ENCODE measurements at places on chromosomes 3 and 15.

- DNase-seq, result no peak
These were observed 694 bp upstream of the EEFSEC start for GRCh38 chr3:128152419-128153155.

- no peak for DNase-seq
These were observed 110.5 kb downstream of the SNRPN start for GRCh38 chr15:25065286-25065685.

GRCh38 chr3:37579181-37579580 lies 282.5 kb upstream of the CTDSPL start:
- DNase-seq, result no peak

GRCh38 chr3:149583921-149584635 lies 73.7 kb downstream of the WWTR1 start:
- no peak for DNase-seq

- peak; percentile 66 for DNase-seq
These were observed 5.0 kb upstream of the AP3S2 start for GRCh38 chr15:89898614-89899294.

- DNase-seq, result no peak
These were observed 656.6 kb upstream of the ADAMTS9 start for GRCh38 chr3:65344444-65344843.

DNA sequence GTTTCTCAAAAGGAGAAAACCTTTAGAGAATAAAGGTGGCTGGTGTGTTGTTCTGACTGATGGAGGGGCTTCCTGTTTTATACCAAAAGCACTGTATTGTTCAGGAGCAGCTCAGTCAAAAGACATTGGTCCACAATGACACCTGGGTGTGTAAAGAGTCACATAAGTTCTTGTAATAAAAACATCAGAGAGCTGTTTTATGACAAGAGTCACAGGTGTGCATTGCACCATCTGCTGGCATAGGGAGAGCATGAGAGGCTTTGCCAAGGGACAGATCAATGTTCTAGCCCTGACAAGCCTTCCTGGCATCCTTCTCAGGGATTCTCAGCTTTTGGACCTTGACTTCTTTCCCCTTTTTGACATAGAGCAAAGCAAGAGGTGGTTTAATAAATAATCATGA lies 20.4 kb downstream of the ARPP21 start:
- DNase-seq, result no peak

DNA sequence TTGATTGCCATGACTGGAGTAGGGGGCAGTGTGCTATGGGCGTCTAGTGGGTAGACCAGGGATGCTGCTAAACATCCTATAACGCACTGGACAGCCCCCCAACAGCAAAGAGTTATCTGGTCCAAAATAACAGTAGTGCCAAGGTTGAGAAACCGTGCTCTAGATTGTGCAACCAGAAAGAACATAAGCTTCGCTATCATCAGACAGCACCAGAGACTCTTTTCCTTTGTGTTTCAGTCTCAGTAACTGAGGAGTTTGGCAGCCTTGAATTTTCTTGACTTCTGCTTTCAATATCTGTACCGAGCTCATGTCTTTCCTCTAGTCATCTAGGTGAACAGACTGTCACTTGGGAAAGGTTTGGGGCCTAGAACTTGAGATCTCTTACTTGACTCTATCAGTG lies 8.8 kb downstream of the ARID3B start:
- DNase-seq, result no peak

DNA sequence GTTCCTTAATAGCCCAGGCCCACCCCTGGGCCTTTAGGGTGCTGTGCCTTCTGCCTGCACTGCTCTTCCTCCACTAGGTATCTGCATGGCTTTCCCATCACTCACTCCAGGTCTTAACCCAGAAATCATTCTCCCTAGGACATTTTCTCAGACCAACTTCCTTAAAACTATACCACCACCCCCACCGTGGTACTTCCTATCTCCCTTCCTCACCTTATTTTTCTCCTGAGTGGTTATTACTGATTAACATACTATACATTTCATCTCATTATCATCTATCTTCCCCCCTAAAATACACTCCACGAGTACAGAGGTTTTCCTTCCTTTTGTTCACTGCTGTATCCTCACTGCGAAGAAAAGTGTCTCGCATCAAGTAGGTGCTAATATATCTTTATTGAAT lies 115.2 kb downstream of the ANO10 start:
- DNase-seq, result no peak

DNA sequence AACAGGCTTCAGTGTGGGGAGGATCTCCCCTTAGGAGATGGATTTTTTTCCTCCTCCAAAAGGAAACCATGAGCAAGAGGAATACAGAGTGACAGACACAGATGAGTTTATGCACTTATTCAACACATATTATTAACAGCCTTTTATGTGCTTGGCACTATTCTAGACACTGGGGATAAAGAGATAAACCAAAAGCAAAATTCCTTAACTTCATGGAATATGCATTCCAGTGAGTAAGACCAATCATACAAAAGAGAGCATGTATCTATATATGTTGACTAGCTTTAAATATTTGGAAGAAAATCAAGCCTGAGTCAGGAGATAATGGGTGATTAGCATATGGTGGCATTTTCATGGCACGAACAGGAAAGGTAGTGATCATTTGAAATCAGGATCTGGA lies 284.4 kb upstream of the RASGRP1 start:
- no peak for DNase-seq

DNA sequence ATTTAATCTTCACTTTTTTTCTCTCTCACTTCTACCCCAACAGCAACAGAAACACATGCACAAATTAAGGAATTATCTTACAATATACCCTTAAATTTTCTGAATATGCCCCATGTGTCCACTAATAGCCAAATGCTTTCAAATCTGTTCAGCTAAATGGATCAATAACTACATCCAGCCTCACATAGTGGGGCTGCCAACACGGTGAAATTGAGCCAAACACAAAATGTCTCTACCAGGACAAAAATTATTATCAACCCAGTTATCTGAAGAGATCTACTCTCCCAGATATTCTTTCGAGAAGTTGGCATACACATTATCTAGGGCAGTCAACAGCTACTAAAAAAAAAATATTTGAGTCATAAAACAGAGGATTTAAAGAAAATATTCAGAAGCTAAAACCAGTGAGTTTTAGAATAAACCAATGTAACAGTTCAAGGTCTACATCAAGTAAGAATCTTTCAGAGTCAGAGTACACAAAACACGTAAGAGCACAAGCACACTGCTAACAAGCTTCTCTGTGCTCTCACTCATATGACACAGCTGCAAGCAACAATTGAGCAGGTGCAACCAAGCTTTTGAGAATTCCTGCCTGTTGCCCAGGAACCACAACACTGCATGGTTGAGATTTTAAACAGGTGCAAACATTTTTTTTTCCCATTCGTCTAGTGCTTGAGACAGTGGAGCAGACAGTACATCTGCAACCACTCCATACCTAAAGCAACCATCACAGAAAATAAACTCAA lies 247.7 kb downstream of the ZBTB20 start:
- DNase-seq, result no peak

GRCh38 chr3:66297900-66298299 lies 77.1 kb downstream of the SLC25A26 start:
- DNase-seq, result no peak

GRCh38 chr3:188389711-188390342 lies 235.9 kb downstream of the LPP start:
- no peak for DNase-seq

DNA sequence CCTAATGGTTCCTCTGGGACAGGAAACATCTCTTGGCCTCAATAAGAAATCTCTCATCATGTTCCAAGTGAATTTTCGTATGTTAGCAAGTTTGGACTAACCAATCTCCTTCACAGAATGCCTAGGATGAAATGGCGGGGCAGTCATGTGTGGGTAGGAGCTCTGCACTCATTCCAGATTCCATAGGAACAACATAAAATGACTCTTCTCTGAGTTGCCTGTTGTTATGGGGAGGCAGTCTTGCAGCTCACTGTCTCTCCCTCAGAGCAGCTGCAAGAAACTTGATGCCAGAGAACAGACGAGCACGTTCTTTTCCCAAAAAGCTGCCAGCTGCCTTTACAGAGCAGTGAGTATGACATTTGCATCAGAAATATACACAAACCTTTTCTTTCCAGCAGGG lies 34.1 kb downstream of the SPATA12 start:
- no peak for DNase-seq

- no peak for DNase-seq
These were observed 289.7 kb upstream of the MCTP2 start for GRCh38 chr15:93941697-93942096.

- DNase-seq, result no peak
These were observed at the start of gene RGMA for GRCh38 chr15:93088981-93089726. Gene RGMA, minus strand, starts transcription at chr15:93089211. Its CDS starts 279 bp downstream, at chr15:93088932.

DNA sequence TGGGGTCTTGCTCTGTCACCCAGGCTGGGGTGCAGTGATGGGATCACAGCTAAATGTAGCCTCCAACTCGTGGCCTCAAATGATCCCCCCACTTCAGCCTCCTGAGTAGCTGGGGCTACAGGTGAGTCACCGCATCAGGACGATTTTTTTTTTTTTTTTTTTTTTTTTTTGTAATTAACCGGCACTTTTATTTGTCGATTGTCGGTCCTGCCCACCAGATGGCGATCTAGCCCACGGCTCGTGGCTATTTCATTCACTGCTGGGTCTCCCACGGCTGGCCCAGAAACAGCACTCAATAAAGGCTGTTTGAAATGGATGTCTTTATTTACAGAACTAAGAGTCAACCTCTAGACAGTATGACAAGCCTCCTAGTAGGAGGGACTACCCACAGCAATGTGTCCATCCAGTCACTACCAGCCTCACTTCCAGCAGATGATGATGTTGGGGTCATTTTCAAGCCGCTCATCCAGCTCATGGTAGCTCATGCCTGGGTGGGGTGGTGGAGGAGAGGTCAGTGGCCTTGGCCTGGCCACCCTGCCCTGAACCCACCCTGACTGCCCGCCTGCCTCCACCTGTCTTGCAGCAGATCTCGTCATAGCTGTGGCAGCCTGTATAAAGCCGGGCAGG lies 1.8 kb upstream of the ZMYND10 start:
- DNase-seq, result peak; percentile 86

DNA sequence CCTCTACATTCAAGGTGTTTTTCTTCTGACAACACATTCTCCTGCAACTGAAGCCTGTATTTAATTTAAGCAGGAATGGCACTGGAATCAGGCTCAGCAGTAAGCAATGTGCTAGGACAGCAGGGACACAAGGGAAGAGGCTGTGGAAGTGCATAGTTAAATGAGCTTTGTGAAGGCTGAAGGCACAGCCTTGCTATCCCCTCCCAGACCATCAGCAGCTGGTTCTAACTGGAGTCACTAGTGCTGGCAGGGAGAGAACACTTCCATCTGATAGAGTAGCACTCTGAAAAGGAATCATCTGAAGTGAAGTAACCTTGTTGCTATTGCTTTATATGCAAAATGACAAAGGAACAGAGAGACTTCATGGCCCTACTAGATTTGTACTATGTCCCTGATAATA lies 14.7 kb downstream of the UQCC5 start:
- no peak for DNase-seq

DNA sequence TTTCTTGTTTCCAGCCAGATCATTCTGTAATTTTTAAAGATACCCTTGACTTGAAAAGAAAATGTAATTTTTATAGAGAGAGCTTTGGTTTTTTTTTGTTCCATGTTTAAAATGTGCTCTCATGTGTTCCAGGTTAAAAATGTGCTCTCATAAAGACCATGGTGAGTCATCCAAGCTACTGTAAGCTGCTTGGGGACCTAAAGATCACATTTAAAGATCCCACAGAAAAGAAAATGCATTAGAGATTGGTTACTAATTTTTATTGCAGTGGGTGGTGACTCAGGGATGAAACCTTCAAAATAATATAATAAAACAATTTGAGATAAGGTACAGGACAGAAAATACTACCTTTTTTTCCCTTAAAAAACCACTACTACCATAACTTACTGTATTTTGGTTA lies 11.0 kb downstream of the TCF12 start:
- no peak for DNase-seq

- DNase-seq, result peak; percentile 26
These were observed 34.7 kb downstream of the AADACL2 start for GRCh38 chr3:151768393-151768930.

DNA sequence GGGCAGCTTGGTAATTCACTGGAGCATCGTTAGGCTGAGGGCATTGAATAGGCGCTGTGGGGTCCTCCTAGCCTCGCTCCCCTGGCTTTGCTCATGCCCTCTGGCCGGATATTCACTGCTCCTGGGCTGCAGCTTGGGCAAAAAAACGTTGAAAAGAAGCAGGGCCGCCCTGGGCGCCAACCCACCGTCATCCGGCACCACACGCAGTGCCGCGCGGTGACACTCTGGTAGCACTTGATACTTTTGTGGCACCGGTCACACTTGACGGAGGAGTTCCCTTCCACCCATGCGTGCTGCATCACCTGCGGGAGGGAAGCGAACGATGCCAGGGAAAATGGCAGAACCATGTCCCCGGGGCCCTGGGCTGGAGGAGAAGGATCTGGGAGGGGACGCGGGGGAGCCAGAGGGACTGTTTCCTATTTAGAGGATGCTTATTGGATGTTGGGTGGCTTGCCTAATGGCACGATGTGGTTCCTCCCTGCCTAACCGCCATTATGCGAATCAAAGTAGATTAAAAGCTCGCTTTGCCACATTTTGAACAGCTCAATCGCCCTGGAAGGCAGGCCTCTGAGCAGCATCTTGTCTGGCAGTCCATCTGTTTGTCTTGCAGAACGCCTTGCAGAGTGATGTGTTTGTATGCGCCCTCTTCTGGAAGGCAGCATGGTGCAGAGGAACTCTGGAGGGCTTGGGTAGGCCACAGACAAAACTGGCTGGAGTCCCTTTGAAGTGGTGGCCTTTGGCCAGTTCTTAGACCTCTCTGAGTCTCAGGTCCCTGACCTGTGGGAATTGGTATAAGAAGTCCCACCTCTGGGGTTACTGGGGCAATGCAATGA lies 93.2 kb downstream of the DGKG start:
- DNase-seq, result no peak

Measured in AML-193 (cell line).